COLO829 (cell line): ENCODE measurements at places on chromosomes 5 and 9.
A peak's percentile ranks its signal among the peaks of the same experiment; 100 is the strongest.

GRCh38 chr5:124920909-124921666 is 174.6 kb upstream of the ZNF608 start:
- DNase-seq = no peak

DNA sequence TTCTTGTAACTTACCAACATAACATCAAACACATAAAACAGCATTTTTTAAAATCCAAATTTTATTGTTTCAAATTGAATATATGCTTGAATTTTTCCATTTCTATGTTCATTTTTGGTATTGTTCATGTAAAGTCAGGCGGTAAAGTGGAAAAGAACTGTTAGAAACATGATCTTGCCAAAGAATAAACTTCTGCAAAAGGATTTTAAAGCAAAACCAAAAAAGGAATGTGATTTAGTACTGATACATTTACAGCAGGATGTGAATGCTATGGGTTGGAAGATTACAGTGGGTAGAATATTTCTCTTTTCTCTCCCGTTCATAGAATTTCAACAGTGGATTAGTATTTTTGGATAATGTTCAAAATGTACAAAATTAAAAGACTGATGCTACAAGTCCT is 277.2 kb upstream of the MPDZ start:
- no peak for DNase-seq

DNA sequence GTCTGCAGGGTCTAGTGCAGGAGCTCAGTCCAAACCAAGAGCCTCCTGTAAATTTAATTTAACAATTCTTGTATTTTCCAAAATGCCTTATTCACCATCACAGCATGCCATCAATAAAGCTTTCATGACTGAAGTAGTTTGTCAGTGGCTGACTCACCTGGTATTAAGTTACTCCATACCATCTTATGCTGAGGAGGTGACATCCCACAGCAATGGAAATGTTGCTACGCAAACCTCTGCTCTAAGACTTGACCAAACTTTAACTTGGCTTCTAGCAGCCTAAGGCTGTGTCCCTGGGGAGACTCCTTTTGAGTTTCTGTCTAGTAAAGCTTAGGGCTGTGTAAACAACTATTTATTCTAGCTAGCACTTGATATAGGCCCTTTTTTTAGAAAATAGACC is 1231.3 kb upstream of the CDH18 start:
- DNase-seq = peak; percentile 9

DNA sequence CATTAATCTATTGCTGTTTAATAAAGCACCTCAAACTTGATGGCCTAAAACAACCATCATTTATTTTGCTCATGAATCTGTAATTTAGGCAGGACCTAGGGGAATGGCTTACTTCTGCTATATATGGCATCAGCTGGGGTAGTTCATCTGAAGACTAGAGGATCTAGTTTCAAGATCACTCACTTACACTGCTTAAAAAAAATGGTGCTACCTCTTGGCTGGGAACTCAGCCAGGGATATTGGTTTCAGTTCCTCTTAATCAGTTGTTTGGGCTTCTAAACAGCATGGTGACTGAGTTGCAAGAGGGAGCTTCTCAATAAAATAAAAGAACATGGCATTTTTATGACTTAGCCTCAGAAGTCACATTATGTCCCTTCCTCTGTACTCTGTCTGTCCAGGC is 142.0 kb downstream of the FAM114A2 start:
- DNase-seq = no peak

DNA sequence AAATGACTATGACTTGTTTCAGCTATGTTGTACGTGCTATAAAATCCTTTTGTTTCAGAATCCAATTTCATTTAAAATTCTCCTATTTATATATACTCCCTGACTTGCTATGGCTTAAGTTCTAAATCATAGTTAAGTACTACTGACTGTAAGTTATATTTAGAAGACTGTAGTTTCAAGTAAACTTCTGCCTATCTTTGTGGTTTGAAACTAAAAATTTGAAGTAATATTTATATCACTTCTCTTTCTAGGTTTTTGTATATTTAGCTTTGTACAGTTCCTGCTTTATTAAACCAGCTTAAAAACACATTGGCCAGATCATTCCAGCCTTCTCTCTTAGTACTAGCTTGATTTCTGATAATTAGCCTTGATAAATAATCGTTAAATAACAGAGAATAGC is 196.3 kb downstream of the MLLT3 start:
- DNase-seq = no peak

GRCh38 chr5:76787237-76787636 is 31.6 kb upstream of the F2RL1 start:
- no peak for DNase-seq
